Activated naive CD4-positive, alpha-beta T cell treated with anti-CD3 and anti-CD28 coated beads, Interleukin-2, amount 10 ng/mL, durations not matched to agents 5 hours and 36 hours (primary cell): ENCODE measurements at places on chromosomes 1 and 21. TPM values are rescaled to one million over a fixed set of nuclear protein-coding genes. Genes with fewer than 3 reads are reported as not detected.

S100B gene
- 0.36 TPM for total RNA-seq

BTBD8 gene
- 2.8 TPM for total RNA-seq

AIRE gene
- total RNA-seq = not detected

PKP1 gene
- not detected for total RNA-seq

AUNIP gene
- total RNA-seq = 3.0 TPM

SPRR2B gene
- not detected for total RNA-seq

KIF17 gene
- not detected for total RNA-seq

TENT5C gene
- total RNA-seq = 24.2 TPM

FOXD3 gene
- total RNA-seq = not detected

SERPINC1 gene
- total RNA-seq = not detected
